ENCODE measurements at places on chromosomes 13 and 19. TPM values are rescaled to one million over a fixed set of nuclear protein-coding genes. Genes with fewer than 3 reads are reported as not detected.

Gene POU2F2
- 0.19 TPM for total RNA-seq

Gene CYP2S1
- total RNA-seq = 0.54 TPM

Gene SLC25A42
- 2.8 TPM for total RNA-seq

Gene ETV2
- 0.09 TPM for total RNA-seq

Gene PALM3
- total RNA-seq = 0.18 TPM

Gene AXL
- total RNA-seq = 91.9 TPM

Data from endothelial cell of coronary artery (primary cell).